ENCODE measurements at places on chromosomes 6 and 20.

DNA sequence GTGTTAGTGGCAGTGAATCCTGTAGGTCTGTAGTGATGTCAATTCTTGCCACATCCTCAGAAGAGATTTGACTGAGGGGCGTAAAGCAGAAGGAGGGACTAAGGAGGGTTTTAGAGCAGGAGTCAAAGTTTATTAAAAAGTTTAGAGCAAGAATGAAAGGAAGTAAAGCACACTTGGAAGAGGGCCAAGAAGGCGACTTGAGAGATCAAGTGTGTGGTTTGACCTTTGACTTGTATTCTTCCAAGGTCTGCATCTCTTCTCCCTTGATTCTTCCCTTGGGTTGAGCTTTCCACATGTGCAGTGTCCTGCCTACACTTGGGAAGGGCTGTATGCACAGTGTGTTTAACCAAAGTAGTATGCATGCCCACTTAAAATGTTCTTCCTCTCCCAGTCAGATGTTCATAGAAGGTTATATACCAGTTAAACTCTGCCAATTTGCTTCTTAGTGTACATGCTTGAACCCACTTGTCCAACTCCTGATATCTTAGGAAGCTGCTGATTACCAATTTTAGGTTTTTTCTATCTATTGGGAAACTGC lies 627.6 kb downstream of the MMUT start:
- DNase-seq, result no peak

- DNase-seq, result no peak
These were observed 334.1 kb upstream of the CITED2 start for GRCh38 chr6:139708337-139709199.

- DNase-seq, result no peak
These were observed 173.6 kb downstream of the COL21A1 start for GRCh38 chr6:56073761-56074160.

- DNase-seq, result no peak
These were observed 92.5 kb downstream of the CD83 start for GRCh38 chr6:14210077-14210476.

GRCh38 chr6:90219209-90219985 lies 77.2 kb downstream of the BACH2 start:
- no peak for DNase-seq

DNA sequence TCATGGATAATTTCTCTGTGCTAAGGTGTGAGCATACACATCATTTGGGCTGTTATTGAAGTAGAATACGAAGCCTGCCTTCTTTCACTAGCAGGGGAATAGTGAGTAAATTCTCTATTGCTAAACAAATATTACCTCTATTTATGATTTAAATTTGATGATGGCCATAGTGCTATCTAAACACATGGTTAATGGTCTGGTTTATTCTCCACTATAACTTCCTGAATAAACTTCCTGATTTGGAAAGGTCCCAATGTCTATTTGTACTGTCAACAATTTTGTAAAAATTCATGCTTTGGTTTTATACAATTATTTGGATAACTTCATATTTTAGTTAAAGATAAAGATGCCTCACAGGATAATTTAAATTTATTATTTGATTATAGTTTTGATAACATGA lies 400.8 kb downstream of the ARHGAP18 start:
- no peak for DNase-seq

DNA sequence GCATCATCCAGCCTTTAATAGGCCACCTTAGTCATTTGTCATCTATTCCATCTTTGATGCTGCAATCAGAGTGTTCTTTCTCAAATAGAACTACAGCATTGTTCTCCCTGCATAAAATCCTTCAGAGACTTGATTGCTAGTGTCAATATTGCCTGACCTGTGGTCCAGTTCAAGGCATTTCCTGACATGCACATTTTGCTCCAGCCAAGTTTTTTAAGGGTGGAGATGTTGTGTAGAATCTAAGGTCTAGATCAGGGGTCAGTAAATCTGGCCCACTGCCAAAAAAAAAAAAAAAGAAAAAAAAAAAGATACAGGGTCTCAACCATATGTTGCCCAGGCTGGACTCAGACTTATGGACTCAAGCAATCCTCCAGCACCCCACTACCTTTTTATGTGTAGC lies 354.4 kb downstream of the FRK start:
- DNase-seq, result no peak

- no peak for DNase-seq
These were observed 89.9 kb downstream of the RFPL4B start for GRCh38 chr6:112437058-112437457.

DNA sequence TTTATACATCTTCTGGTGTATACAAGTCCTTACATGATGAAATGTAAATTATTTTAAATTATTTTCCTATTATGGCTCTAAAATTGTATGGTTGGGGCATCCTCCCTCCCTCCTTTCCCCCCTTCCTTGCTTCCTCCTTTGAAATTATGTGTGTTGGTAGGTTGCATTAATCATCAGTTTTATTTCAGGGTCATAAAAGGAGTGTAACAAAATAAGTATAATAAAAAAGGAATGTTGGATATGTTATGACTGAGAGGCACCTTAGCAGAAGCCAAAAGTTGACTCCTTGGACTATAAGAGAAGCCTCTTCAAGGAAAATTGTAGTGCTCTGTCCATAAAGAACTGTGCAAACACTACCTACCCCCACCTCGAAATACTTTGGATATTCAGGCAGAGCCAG lies 46.6 kb upstream of the PTPRK start:
- DNase-seq, result no peak

DNA sequence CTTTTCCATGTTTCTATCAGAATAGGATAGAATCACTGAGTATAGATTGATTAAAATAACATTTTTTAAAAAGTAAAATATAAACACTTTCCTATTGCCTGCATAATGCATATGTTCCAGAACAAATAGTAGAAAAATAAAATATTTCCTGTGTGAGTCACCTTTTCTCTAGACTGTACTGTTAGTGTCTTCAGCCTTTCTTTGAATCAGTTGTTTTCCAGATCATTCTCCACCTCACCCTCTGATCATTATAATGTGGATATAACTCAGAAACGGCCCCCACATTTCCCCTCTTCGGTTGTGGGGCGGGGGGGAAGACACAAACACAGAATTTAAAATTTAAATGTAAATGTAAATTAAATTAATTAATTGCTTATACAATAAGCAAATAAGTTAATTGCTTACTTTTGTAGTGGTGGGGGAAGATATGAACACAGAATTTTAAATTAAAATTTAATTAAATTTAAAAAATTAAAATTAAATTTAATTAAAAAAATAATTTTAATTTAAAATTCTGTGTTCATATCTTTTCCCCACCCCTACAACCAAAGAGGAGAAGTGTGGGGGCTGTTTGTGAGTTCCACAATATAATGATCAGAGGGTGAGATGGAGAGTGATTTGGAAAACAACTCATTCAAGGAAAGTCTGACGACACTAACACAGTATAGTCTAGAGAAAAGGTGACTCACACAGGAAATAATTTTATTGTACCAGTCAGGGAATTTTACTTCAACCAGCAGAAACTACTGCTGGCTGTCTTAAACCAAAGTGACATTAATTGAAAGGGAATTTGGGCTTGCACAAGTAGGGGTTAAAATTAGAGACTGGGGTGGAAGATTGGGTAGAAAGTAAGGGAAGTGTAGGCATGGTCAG lies 37.1 kb upstream of the PROKR2 start:
- DNase-seq, result no peak

GRCh38 chr6:118335325-118335816 lies 212.7 kb upstream of the PLN start:
- DNase-seq, result no peak

- DNase-seq, result no peak
These were observed 249.3 kb downstream of the TBX18 start for GRCh38 chr6:84515067-84515466.

DNA sequence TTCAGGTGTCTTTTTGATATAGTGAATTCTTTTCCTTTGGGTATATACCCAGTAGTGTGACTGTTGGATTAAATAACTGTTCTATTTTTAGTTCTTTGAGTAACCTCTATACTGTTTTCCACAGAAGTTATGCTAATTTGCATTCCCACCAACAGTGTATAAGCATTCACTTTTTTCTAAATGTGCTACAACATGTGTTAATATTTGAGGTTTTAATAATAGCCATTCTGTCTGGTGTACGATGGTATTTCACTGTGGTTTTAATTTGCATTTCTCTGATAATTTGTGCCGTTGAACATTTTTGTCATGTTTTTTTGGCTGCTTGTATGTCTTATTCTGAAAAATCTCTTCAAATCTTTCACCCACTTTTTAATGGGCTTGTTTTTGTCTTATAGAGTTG lies 563.5 kb downstream of the GRIK2 start:
- DNase-seq, result no peak

GRCh38 chr6:129110690-129111343 lies 227.9 kb downstream of the LAMA2 start:
- DNase-seq, result no peak

- DNase-seq, result no peak
These were observed 266.0 kb downstream of the SLC24A3 start for GRCh38 chr20:19478320-19478895.

DNA sequence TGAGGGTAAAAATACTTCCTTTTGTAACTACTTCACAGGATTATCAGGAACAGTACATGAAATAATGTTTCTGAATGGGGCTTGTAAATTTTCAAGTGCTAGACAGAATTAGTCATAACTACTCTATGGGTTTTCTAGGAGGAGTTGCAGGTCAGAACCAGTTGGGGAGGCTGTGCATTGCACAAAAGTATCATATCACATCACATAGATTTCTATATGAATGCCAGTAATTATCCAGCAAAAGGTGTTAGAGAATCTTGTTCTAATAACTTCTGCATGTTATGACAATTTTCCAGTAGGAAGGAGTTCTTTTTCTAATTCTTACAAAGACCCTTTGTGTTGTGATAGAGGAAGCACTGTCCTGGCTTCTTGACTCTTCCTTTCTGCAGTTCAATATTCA lies 551.6 kb downstream of the COL12A1 start:
- DNase-seq, result no peak

DNA sequence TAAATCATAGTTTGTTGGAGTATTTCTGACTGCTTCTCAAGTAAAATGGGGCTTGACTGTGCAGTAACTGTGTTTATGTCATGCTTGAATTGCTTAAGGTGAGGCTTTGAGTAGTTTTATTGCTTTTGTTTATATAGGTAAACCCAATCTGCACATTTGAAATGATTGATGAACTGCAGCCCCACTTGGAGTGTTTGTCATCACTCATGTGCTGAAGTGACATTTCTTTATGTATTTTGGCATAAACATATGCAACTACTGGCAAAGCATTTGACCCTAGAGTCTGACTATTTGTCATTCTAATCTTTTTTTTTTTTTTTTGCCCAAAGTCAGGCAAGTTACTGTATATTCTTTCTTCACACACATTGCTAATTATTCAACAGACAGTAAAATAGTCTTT lies 491.4 kb upstream of the POU3F2 start:
- no peak for DNase-seq

DNA sequence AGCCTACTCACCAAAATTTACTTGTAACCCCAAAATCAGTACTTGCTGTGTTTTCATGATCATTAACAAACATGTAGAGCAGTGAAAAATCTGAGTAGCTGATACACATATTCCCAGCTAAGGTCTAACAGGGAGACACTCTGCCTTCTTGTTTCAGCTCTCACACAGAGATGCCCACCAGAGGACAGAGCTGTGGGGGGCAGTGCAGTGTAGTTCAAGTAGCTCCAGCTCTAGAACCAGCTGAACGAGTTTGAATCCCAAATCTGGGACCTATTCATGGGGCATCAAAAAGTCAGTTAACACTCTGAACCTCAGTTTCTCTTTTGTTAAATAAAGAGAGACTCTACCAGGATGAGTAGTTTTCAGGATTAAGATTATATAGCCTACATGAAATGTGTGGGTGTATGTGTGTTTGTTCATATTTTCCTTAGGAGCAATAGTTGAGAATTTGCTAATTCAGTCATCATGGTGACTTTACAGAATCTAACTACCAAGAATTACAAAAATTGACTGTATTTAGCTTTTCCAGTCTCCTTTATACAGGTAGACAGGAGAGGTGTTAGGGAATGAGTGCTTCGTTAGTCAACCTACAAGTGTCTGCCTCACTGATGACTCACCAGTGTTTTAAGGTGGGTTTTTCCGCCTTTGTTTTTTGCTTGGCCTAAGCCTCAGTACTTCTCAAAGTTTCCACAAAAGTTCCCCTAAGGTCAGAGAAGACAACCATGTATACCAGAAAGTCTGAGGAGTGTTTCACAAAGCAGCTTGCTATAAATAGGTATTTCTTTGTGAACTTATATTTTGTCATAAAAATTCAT lies 164.0 kb upstream of the RUNX2 start:
- peak; percentile 23 for DNase-seq

GRCh38 chr20:61951695-61952533 lies 113.8 kb downstream of the TAF4 start:
- DNase-seq, result no peak

DNA sequence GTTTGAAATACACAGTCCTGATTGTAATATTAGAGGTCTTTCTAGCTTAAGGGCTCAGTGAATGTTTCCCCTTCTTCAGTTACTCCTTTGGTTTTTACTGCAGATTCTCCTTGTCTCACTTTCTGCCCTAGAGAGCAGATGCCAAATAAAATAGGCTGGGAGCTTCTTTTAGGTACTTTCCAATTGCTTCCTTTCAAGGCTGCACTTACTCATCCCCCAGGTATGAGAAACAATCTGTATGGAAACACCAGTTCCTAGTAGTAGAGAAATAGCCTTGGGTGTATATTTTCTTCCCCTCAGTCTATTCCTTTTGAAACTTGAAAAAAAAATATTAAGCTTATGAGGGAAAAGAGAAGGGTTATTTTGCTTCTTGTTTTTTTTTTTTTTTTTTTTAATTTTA lies 139.7 kb downstream of the PAK5 start:
- DNase-seq, result no peak

- DNase-seq, result no peak
These were observed 10.0 kb downstream of the CITED2 start for GRCh38 chr6:139364302-139364981.

DNA sequence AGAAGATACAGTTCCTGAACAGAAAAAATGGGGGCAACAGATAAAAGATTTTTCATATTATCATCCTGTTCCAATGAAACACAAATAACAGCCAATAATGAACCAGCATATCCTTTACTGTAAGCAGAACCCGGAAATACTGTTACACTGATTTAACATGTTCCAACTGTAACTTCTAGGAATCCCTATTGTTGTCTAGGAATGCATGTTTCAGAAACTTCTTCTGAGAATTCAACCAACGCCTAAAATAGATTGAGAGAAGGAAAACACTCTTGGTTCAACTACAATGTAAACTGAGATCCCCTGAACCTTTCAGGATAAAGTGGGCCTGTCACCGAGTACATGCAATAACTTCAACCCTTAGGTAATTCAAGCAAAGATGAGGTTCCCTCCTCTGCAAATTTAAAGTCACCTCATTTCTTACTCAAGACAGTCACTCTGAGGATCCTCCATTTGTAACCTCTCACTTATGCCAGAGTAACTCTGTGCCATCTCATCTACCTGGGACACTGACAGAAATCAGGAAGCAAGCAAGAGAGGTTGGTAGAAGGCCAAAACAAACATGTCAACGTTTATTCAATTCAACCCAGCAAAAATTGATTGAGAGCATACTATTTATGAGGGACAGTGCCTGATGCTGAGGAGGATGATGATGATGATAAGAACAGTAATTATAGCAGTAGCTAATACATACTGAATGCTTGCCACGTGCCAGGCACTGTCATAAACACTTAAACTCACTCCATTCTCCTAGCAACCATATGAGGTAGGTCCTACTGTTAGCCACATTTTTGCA lies 14.1 kb downstream of the UBE3D start:
- DNase-seq, result no peak

Data from T-helper 1 cell (primary cell).